K562 (cell line): ENCODE measurements at places on chromosomes 2 and 18.

GRCh38 chr2:12965540-12966269, 249.0 kb downstream of the TRIB2 start:
- H3K4me1 ChIP-seq = peaks cover 8% of the 10 kb centered on the region
- peak; percentile 73 for DNase-seq
- H3K27ac ChIP-seq = peak overlapping the region; percentile 85
- no peak overlapping the region for H3K4me3 ChIP-seq
- H3K27me3 ChIP-seq = no peaks in the 10 kb centered on the region

DNA sequence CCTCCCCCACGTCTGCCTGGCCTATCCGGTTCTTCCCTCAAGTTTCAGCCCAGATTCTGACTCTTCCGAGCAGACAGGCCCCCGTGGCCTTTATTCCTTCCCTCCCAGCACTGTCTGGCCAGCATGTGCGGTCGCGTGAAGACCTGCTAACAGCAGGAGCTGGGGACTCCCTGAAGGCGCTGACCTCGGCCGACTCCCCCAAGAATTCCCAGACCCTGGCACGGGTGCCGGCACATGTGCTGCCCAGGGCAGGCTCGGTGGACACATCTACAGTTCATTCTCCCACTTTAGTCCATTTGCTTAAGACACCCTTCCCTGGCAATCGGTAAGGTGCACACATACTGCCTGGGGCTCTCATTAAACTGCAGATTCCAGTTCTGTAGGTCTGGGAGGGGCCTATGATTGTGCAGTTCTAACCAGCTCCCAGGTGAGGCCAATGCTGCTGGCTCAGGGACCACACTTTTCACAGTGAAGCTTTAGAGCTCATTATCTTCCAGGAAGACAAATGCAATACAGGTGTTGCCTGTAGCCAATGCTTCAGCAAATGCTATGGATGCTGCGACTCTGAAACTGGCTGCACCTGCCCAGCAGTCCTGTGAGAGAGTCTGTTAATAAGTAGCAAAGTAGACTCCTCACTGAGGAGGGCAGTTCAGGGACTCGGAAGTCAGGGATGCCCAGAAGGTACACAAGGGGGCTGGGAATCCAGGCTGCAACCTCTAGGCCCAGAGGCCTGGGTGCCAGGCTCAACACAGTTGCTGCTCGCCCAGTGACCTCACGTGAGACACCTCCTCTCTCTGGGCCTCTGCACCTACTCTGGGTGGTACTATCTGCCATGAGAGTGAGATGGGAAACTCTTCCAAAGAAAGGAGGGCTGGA, 45.4 kb upstream of the TAF1B start:
- H3K4me3 ChIP-seq = no peak overlapping the region
- no peaks in the 10 kb centered on the region for H3K36me3 ChIP-seq

DNA sequence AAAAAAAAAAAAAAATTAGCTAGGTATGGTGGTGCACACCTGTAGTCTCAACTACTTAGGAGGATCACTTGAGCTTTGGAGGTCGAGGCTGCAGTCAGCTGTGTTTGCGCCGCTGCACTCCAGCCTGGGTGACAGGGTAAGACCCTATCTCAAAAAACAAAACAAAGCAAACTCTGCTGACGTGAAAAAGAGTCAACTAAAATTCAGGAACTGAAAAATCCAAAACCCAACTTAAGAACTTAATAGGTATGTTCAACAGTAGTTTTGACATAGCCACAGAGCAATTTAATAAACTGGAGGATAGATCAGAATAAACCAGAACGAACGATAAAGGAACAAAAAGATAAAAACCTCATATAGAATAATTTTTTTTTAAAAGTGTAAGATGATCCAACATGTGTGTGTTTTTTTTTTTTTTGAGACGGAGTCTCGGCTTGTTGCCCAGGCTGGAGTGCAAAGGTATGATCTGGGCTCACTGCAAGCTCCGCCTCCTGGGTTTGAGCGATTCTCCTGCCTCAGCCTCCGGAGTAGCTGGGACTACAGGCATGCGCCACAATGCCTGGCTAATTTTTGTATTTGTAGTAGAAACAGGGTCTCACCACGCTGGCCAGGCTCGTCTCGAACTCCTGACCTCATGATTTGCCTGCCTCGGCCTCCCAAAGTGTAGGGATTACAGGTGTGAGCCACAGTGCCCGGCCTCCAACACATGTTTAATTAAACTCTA, 4.3 kb upstream of the ZNF236 start:
- no peaks in the 10 kb centered on the region for H3K36me3 ChIP-seq
- H3K4me3 ChIP-seq = no peak overlapping the region
- no peaks in the 10 kb centered on the region for H3K27me3 ChIP-seq
- DNase-seq = no peak
- H3K27ac ChIP-seq = no peak overlapping the region

DNA sequence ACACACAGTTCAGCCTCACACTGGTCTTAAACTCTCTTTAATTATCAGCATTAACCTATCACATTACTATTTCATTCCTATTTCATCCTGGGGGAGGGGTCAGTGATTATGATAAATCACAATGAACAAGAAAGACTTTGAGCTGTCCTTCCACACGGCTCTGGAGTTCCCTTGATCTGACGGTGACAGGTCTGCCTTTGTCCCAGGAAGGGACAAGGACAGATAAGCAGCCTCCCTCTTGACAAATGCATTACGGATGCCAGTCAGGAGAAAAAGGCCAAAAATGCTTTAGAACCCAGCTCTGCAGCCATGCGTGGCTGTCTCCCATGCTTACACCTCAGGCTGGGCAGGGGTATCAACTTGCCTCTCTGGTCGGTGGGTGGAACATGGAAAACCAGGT, 281.7 kb downstream of the BCL11A start:
- no peaks in the 10 kb centered on the region for H3K4me1 ChIP-seq
- no peaks in the 10 kb centered on the region for H3K27me3 ChIP-seq
- H3K4me3 ChIP-seq = no peak overlapping the region
- H3K27ac ChIP-seq = no peak overlapping the region
- no peaks in the 10 kb centered on the region for H3K36me3 ChIP-seq

DNA sequence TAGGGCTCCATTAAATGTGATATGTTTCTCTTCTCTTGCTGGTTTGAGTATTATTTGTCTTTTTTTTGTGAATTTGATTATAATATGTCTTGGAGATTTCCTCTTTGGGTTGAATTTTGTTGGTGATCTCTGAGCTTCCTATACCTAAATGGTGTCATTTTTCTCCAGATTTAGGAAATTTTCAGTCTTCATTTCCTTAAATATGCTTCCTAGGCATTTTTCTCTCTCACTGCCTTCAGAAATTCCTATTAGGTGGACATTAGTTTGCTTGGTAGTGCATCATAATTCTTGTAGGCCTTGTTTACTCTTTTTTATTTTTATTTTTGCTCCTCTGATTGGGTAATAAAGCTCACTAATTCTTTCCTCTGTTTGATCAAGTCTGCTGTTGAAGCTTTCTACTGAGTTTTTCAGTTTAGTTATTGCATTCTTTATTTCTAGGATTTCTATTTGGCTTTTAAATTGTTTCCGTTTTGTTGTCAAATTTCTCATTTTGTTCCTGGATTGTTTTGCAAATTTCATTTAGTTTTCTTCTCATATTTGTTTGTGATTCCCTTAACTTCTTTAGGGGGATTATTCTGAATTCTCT, 36.6 kb upstream of the CRACDL start:
- no peak for DNase-seq
- no peaks in the 10 kb centered on the region for H3K36me3 ChIP-seq
- no peak overlapping the region for H3K27ac ChIP-seq
- H3K27me3 ChIP-seq = no peaks in the 10 kb centered on the region
- H3K4me3 ChIP-seq = no peak overlapping the region

- no peak for DNase-seq
- no peak overlapping the region for H3K4me3 ChIP-seq
- peaks cover 2% of the 10 kb centered on the region; the same call in 1 of the 2 replicates for H3K4me1 ChIP-seq
- H3K36me3 ChIP-seq = no peaks in the 10 kb centered on the region
- H3K27me3 ChIP-seq = peaks cover 4% of the 10 kb centered on the region; the same call in 2 of the 3 replicates
- H3K27ac ChIP-seq = no peak overlapping the region
Measured at GRCh38 chr18:79801217-79801616, 3.5 kb downstream of the KCNG2 start.

GRCh38 chr2:56713978-56714377, 530.2 kb downstream of the CCDC85A start:
- no peaks in the 10 kb centered on the region for H3K4me1 ChIP-seq
- DNase-seq = no peak
- H3K27ac ChIP-seq = no peak overlapping the region
- no peak overlapping the region for H3K4me3 ChIP-seq
- H3K27me3 ChIP-seq = no peaks in the 10 kb centered on the region

DNA sequence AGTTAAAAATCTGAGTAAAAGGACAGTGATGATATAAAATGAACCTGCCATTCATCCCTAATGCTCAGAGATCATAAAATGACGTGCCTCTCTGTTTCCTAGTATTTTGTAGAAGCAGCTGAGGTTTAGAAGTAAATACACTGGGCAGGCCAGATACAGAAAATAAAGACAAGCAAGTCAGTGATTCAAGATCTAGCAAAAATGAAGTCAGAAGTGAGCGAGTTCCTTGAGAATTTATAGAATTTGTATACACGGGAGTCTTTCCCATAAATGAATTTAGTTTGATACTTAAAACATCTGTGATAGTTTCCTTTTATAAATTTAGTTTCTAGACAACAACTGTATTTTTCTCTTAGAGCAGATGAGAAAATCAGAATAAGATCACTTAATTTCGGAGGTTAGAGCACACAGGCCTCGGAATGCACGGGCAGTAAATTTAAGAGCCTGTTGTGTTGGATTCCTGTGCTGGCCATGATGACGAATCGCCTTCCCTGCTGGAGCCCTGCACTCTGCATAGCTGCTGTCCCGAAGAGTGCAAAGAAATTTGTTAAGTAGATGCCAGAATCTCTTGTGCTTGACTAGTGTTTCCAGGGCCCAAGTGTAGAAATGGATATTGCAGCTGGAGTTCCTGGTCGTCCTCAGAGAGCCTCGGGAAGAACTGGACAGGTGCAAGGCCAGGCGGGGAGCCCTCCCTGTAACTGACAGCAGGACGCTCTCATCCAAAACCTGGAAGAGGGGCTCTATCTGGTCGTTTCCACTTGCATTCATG, 83.7 kb upstream of the RBM44 start:
- H3K27ac ChIP-seq = no peak overlapping the region
- peaks cover 8% of the 10 kb centered on the region; the same call in 1 of the 3 replicates for H3K36me3 ChIP-seq
- peaks cover 6% of the 10 kb centered on the region for H3K4me1 ChIP-seq
- DNase-seq = no peak
- no peak overlapping the region for H3K4me3 ChIP-seq

DNA sequence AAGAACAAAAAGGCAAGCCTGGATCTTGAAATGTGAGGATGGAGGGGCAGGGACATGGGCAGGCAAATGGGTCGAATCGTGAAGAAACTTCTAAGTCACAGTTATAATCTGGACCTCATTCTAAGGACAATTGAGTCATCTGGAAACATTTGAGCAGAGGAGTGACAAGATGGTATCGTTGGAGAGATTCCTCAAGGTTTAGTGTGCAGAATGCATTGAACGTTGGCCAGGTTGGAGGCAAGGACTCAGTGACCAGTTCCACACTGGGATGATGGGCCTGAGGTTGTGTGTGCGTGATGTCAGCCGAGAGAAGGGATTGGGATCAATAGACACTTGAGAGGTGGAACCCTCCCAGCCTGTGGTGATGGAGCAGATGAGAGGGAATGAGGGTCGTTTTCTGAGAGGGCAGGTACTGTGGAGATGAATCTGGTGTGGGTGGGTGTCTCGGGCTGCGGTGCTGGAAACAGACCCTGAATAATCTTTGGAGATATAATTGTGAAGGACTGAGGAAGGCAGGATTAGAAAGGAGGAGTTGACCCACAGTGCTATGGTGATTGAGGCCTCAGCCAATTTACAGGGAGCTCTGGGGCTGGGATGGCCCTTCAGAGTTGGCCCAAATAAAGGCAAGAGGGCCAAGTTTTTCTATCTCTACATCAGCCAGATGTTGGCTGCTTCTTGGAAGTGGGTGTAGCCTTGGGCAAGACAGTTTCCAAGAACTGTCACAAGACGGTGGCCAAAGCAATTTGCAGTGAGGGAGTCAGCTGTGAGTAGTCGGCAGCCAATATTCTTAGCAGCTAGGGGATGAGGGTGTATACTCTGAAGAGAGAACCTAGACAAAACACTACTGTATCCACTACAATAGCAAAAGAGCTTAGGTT, 5.8 kb upstream of the ZNF532 start:
- no peak for DNase-seq
- H3K4me1 ChIP-seq = no peaks in the 10 kb centered on the region
- no peak overlapping the region for H3K27ac ChIP-seq
- no peaks in the 10 kb centered on the region for H3K36me3 ChIP-seq
- no peak overlapping the region for H3K4me3 ChIP-seq

DNA sequence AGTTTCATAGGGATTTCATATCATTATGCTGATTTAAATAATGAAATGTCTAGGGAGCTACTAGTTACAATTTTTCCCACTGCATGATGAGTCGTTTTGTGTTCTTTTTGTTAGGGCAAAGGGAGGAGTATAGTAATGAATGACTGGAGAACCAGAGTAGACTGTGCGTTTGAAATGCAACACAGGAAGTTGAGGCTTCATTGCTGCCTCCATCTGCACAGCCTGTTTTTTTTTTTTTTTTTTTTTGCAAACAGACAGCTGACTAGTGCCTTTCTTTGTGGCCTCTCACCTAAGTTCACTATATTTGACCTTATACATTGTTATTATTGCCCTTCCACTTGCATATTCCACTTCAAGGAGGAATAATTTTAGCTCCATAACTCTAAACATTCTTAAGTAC, 286.7 kb upstream of the LRRTM1 start:
- H3K4me3 ChIP-seq = no peak overlapping the region
- no peaks in the 10 kb centered on the region for H3K36me3 ChIP-seq
- DNase-seq = no peak
- H3K27me3 ChIP-seq = no peaks in the 10 kb centered on the region
- H3K4me1 ChIP-seq = no peaks in the 10 kb centered on the region

GRCh38 chr18:34938090-34938489, 103.1 kb upstream of the MAPRE2 start:
- DNase-seq = no peak
- H3K27me3 ChIP-seq = no peaks in the 10 kb centered on the region
- no peak overlapping the region for H3K4me3 ChIP-seq
- no peaks in the 10 kb centered on the region for H3K36me3 ChIP-seq

DNA sequence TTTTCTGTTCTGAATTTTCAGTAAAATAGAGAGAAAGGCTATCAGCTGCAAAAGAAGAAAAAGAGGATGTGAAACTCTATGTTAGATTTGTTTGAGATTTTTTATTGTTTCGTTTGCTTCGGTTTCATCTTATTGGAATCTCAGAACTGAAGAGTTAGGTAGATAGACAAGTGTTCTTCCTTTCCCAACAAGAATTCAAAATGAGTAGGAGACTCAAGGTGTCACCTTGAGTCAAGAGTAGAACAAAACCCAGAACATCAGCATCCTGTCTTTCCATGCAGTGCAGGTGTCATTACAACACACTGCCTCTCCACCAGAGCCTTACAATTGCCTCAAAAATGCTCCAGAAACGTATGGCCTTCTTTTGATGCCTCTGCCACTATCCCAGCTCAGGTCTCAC, 21.1 kb downstream of the NBAS start:
- H3K4me3 ChIP-seq = no peak overlapping the region
- H3K27ac ChIP-seq = peak overlapping the region; percentile 13; the same call in 1 of the 3 replicates
- no peaks in the 10 kb centered on the region for H3K4me1 ChIP-seq
- peaks cover 75% of the 10 kb centered on the region for H3K36me3 ChIP-seq
